Prostate gland (tissue), 2 donors: ENCODE measurements at places on chromosomes 16 and 17. TPM values are rescaled to one million over a fixed set of nuclear protein-coding genes. Genes with fewer than 3 reads are reported as not detected.

C1QTNF8 gene
- total RNA-seq, result 0.34 TPM

SLC5A11 gene
- not detected for total RNA-seq

PTGES3L gene
- total RNA-seq, result 3.9 TPM

SPNS3 gene
- total RNA-seq, result not detected

DNAH2 gene
- total RNA-seq, result 0.09 TPM

SOX15 gene
- 6.3 TPM for total RNA-seq

ENPP7 gene
- not detected for total RNA-seq

TXNDC17 gene
- 220 TPM for total RNA-seq

CA4 gene
- total RNA-seq, result 0.96 TPM

FOXN1 gene
- 0.64 TPM for total RNA-seq

SLC12A3 gene
- total RNA-seq, result 0.23 TPM

- H3K4me1 ChIP-seq, result no peaks in the 10 kb centered on the region
- H3K36me3 ChIP-seq, result no peaks in the 10 kb centered on the region
- peak; percentile 6 for DNase-seq
- no peak overlapping the region for H3K27ac ChIP-seq
These were observed 352.5 kb downstream of the KCNJ2 start for GRCh38 chr17:70521821-70522256.

DNA sequence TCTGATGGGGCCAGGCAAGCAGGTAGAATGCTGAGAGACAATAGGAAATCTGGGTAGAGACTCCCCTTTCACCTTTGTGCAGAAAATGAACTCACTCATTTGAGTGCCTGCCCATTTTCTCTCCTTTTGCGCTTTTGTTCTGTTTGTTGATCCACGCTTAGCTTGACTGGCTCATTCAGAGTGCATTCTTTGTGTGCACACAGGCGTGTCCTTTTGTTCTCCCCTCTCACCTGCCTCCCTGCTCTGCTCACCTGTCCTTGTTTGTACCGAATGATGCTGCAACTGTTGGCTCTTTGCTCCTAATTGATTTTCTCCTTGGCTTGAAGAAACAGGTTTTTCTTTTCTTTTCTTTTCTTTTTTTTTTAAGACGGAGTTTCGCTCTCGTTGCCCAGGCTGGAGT lies 15.8 kb downstream of the PGS1 start:
- H3K4me3 ChIP-seq, result no peak overlapping the region
- no peak for DNase-seq
- no peak overlapping the region for H3K27ac ChIP-seq

- H3K36me3 ChIP-seq, result peaks cover 9% of the 10 kb centered on the region
- H3K27me3 ChIP-seq, result no peaks in the 10 kb centered on the region
- H3K27ac ChIP-seq, result no peak overlapping the region
These were observed 5.4 kb downstream of the OSBPL7 start for GRCh38 chr17:47816111-47816735.

DNA sequence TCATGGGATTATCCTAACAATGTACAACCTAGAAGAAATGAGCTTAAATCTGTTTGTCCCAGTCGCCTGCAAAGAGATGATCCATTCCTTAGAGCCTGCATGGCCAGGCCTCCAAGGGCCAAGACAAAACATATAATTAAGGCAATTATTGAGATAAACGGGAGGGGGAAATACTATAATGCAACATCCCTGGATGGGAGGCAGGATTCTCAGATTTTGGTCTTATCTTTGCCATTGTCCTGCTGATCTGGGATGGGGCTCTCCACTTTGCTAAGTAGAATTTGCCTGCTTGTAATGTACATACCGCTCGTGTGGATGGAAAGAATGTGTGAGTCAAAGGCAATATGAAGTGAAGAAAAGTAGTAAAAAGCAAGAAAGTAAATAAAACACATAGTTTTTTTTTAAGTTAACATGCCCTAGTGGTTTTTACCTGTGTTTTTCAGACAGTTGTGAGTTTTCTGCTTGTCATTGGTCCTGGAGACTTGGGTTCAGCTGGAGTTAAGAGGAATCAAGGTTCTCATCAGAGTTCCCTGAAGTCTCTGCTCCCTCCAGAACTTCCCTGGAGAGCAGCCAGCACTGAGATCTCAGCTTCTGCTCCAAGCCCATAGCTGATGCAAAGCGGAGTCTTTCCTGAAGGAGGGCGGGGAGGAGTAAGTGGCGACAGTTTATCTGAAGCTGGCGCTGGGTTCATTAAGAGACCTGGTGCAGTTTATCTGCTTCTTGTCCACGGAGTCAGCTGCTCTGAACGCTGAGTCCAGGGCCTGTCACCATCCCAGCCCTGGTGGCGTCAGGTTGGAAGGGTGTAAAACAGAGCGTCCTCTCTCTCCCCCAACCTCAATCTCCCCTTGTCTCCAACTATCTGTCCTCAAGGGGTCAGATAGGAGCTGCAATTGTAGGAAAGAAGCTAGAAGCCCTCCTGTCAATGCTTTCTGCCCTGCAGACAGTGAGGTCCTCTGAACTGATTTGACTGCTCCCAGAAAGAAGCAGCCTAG lies 30.1 kb downstream of the HOXB1 start:
- DNase-seq, result no peak
- H3K4me1 ChIP-seq, result no peaks in the 10 kb centered on the region
- no peak overlapping the region for H3K27ac ChIP-seq
- no peaks in the 10 kb centered on the region for H3K36me3 ChIP-seq
- no peaks in the 10 kb centered on the region for H3K27me3 ChIP-seq
- H3K4me3 ChIP-seq, result no peak overlapping the region

DNA sequence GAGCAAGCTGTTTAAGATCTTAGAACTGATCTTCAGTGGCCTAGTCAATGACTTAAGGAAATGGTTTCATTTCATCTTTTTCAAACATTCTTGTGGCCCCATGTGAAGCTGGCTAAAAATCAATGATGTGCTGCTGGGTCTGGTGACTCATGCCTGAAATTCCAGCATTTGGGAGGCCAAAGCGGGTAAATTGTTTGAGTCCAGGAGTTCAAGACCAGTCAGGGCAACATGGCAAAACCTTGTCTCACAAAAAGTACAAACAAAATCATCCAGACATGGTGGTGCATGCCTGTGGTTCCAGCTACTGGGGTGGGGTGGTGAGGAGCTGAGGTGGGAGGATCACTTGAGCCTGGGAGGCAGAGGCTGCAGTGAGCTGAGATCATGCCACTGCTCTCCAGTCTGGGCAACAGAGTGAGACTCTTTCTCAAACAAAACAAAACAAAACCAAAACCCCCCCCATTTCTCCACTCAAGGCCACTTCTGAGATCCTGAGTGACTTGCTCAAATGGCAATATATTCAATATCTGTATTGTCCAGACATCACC lies 17.4 kb upstream of the COL1A1 start:
- no peaks in the 10 kb centered on the region for H3K27me3 ChIP-seq
- H3K4me1 ChIP-seq, result no peaks in the 10 kb centered on the region
- H3K36me3 ChIP-seq, result no peaks in the 10 kb centered on the region
- H3K4me3 ChIP-seq, result no peak overlapping the region

- H3K4me1 ChIP-seq, result peaks cover 2% of the 10 kb centered on the region
- H3K4me3 ChIP-seq, result no peak overlapping the region
- H3K27me3 ChIP-seq, result no peaks in the 10 kb centered on the region
- H3K27ac ChIP-seq, result no peak overlapping the region
These were observed 65.1 kb upstream of the MED9 start for GRCh38 chr17:17411692-17412091.

- no peaks in the 10 kb centered on the region for H3K27me3 ChIP-seq
- H3K4me3 ChIP-seq, result no peak overlapping the region
These were observed 14.4 kb downstream of the ADAM11 start for GRCh38 chr17:44773140-44773539.

- H3K27ac ChIP-seq, result no peak overlapping the region
- DNase-seq, result no peak
- no peaks in the 10 kb centered on the region for H3K36me3 ChIP-seq
- no peaks in the 10 kb centered on the region for H3K27me3 ChIP-seq
These were observed 1.4 kb downstream of the HES7 start for GRCh38 chr17:8122422-8122923.

DNA sequence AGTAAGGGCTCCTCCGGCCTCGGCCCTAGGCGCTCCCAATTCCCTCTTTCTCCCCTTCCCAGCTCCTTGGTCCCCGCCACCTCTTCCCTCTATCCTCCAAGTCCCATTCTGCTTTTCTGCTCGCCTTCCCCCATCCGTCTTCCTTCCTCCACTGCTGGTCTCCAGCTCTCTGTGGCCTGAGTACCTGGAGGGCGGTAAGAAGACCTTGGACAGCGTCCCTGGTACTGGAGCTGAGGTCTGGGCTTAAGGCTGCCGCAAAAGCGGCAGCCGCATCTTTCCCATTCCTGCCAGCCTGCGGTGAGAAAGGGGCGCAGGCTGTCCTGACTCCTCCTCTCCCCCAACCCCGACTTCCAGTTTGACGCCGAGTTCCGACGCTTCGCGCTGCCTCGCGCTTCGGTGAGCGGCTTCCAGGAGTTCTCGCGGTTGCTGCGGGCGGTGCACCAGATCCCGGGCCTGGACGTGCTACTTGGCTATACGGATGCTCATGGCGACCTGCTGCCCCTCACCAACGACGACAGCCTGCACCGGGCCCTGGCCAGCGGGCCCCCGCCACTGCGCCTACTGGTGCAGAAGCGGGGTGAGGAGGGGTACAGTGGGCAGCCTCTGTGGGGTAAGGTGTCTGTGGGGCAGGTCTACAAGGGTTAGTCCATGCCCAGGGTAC lies 471 bp downstream of the PARD6A start:
- peak overlapping the region; percentile 80 for H3K27ac ChIP-seq
- H3K36me3 ChIP-seq, result no peaks in the 10 kb centered on the region
- H3K4me3 ChIP-seq, result peak overlapping the region; percentile 81
- H3K4me1 ChIP-seq, result peaks cover 4% of the 10 kb centered on the region

DNA sequence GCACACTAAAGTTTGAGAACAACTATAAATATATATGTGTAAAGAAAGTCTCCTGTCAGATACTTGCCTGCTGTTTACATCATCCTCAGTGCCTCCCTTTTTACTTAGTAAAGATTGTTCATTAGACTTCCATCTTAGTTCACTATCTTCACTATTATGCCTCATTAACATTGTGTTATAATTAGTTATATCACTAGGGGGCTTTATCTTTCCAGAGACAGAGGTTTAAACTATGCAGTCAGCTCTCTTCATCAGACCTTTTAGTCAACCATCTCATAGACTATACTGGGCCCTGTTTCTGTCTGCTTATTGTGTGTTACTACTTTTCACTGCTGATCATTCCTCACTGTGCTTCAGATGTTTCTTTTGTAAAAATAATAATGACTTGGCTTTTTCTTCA lies 630.8 kb upstream of the KIF2B start:
- no peaks in the 10 kb centered on the region for H3K27me3 ChIP-seq
- no peak overlapping the region for H3K4me3 ChIP-seq
- H3K36me3 ChIP-seq, result no peaks in the 10 kb centered on the region
- DNase-seq, result no peak
- no peak overlapping the region for H3K27ac ChIP-seq

GRCh38 chr17:8018436-8018835 lies 16.0 kb downstream of the GUCY2D start:
- H3K36me3 ChIP-seq, result no peaks in the 10 kb centered on the region
- no peak for DNase-seq
- H3K4me1 ChIP-seq, result peaks cover 12% of the 10 kb centered on the region
- peak overlapping the region; percentile 84 for H3K27ac ChIP-seq
- H3K27me3 ChIP-seq, result no peaks in the 10 kb centered on the region

- peak within 1 kb of the TSS; percentile 35 for H3K4me3 ChIP-seq
- peak; percentile 42 for DNase-seq
- H3K4me1 ChIP-seq, result peaks cover 3% of the 10 kb centered on the region
- H3K27me3 ChIP-seq, result no peaks in the 10 kb centered on the region
- H3K36me3 ChIP-seq, result no peaks in the 10 kb centered on the region
These were observed at the start of gene ASPHD1 for GRCh38 chr16:29900102-29900887. ASPHD1 (plus strand) TSS chr16:29900488; CDS start chr16:29900972, 484 bp downstream.

- H3K36me3 ChIP-seq, result no peaks in the 10 kb centered on the region
- DNase-seq, result no peak
- no peaks in the 10 kb centered on the region for H3K27me3 ChIP-seq
- peak overlapping the region; percentile 48 for H3K4me3 ChIP-seq
These were observed 965 bp downstream of the INTS2 start for GRCh38 chr17:61926826-61927207.

DNA sequence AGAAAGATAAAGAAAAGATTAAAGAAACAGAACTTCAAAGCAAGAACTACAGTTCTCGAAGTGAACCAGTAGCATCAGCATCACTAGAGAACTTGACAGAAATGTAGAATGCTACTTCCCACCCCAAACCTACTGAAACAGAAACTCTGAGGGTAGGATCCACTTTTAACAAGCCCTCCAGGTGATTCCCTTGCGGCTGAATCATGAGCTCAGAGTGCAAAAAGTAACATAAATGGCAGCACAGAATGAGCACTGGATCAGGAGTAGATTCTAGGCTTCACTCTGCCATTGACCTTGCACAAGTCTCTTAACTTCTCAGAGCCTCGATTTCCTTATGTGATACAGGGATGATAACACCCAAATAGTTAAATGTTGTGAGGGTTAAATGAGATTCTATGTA lies 5.8 kb downstream of the TOM1L2 start:
- no peaks in the 10 kb centered on the region for H3K4me1 ChIP-seq
- no peaks in the 10 kb centered on the region for H3K27me3 ChIP-seq
- no peak overlapping the region for H3K4me3 ChIP-seq
- no peak for DNase-seq
- H3K36me3 ChIP-seq, result no peaks in the 10 kb centered on the region

- no peaks in the 10 kb centered on the region for H3K36me3 ChIP-seq
- no peak overlapping the region for H3K4me3 ChIP-seq
- no peak overlapping the region for H3K27ac ChIP-seq
- no peak for DNase-seq
- H3K27me3 ChIP-seq, result peaks cover 32% of the 10 kb centered on the region
- no peaks in the 10 kb centered on the region for H3K4me1 ChIP-seq
These were observed 2.0 kb upstream of the ZACN start for GRCh38 chr17:76076765-76077583.

- no peaks in the 10 kb centered on the region for H3K27me3 ChIP-seq
- no peaks in the 10 kb centered on the region for H3K4me1 ChIP-seq
- DNase-seq, result no peak
- no peak overlapping the region for H3K27ac ChIP-seq
- no peak overlapping the region for H3K4me3 ChIP-seq
These were observed 13.7 kb upstream of the PRKCB start for GRCh38 chr16:23821875-23822688.

GRCh38 chr17:73522696-73523095 lies 121.5 kb downstream of the SDK2 start:
- no peak overlapping the region for H3K4me3 ChIP-seq
- no peaks in the 10 kb centered on the region for H3K27me3 ChIP-seq
- no peaks in the 10 kb centered on the region for H3K36me3 ChIP-seq
- no peak overlapping the region for H3K27ac ChIP-seq
- no peak for DNase-seq
